Mesendoderm (in vitro differentiated cells): ENCODE measurements at places on chromosomes 2 and 18.

- peak; percentile 96 for DNase-seq
Observed at GRCh38 chr18:43277164-43277600, at the start of gene SYT4. SYT4 (minus strand) TSS chr18:43277490; CDS start chr18:43277281, 209 bp downstream.

GRCh38 chr2:148021059-148021861 is at the start of gene MBD5:
MBD5 (plus strand) TSS chr2:148021091.
- peak; percentile 84 for DNase-seq

DNA sequence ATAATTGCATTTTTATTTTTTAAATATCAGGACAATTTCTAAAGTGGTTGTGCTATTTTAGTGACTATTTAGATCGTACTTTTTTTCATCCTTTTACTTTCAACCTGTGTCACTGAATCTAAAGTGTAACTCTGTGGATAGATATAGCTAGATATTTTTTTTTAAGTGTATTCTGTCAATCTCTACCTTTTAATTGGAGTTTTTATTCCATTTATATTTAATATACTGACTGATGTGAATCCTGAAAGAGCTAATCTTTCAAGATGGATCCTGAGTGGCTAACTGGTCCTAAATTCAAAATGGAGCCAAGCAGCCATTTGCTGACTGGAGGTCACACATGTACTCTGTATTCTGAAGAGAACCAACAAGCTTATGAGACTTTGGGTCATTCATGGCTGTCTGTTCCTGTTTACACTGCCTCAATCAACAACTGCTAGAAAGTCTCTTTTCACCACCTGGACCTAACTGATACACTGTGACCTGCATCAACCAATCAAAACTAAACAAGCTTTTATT is 4.6 kb upstream of the PSMD14 start:
- DNase-seq: no peak

DNA sequence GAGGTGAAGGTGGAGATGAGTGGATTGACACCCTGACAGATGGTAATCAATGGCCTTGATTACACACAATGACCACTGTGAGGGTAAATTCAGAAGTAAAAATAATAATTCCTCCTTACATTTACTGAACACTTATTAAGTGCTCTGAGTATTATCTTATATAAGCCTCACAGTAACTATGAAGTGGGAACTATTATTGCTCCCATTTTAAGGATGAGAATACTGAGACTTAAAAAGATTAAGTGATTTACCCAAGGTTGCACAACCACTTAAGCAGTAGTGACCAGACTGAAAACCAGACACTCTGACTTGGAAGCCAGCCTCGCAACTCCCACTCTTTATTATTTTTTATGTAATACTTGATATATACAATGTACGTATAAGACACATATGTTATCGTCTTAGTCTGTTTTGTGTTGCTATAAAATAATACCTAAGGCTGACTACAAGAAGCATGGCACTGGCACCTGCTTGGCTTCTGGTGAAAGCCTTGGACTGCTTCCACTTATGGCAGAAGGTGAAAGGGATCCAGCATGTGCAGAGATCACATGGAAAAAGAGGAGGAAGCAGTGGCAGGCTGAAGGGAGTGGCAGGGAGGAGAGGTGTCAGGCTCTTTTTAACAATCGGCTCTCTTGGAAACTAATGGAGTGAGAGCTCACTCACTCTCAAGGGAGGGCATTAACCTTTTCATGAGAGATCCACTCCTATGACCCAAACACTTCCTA is 41.5 kb upstream of the C1D start:
- DNase-seq: no peak

DNA sequence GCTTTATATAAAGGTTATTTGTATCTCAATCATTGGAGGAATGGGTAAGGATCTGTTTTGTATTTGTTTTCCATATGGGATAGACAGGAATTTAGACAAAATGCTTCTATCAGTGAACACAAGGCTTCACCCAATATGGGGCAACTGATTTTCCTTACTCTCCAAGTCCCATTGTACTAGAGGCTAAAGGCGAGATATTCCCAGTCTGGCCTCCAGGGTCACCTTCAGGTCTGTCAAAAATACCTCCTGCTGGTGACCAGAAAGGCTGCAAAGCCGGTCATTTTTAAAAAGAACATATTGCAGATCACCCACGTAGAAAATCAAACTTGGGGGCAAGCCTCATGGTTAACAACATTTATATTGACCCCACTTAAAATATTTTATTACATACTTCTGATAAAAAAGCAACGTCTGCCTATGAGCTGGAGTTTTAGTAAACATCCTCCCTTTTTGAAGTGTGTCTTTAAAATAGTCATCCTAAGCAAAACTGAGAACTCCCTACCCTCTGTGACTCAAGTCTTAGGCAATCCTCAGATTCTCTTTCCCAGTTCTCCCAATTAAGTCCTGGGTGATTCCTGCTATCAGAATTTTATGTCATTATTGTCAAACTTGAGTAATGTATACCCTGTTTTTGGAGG is 276.6 kb downstream of the MREG start:
- peak; percentile 86 for DNase-seq

- DNase-seq: no peak
Observed at GRCh38 chr18:51196118-51196810, 1.2 kb downstream of the MEX3C start.

DNA sequence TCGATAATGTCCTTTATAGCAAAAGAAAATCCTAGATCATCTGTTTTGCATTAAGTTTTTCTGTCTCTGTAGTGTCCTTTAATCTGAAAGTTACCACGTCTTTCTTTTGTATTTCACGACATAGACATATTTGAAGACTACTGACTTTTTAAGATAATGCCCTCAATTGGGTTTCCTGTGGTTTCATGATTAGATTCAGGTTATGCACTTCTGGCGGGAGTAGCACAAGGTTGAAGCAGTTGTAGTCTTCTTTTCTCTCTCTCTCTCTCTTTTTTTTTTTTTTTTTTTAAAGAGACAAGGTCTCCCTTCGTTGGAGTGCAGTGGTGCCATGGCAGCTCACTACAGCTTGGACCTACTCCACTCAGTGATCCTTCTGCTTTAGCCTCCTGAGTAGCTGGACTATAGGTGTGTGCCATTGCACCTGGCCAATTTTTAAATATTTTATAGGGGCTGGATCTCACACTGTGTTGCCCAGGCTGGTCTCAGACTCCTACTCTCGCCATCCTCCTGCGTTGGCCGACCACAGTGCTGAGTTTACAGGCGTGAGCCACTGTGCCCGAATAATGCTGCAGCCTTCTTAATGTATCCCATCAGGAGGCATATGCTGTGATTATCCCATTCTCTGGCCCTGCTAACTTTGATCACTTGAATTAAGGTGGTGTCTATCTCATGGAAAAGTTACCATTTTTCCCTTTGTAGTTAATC is 3.9 kb downstream of the INPP4A start:
- DNase-seq: no peak

DNA sequence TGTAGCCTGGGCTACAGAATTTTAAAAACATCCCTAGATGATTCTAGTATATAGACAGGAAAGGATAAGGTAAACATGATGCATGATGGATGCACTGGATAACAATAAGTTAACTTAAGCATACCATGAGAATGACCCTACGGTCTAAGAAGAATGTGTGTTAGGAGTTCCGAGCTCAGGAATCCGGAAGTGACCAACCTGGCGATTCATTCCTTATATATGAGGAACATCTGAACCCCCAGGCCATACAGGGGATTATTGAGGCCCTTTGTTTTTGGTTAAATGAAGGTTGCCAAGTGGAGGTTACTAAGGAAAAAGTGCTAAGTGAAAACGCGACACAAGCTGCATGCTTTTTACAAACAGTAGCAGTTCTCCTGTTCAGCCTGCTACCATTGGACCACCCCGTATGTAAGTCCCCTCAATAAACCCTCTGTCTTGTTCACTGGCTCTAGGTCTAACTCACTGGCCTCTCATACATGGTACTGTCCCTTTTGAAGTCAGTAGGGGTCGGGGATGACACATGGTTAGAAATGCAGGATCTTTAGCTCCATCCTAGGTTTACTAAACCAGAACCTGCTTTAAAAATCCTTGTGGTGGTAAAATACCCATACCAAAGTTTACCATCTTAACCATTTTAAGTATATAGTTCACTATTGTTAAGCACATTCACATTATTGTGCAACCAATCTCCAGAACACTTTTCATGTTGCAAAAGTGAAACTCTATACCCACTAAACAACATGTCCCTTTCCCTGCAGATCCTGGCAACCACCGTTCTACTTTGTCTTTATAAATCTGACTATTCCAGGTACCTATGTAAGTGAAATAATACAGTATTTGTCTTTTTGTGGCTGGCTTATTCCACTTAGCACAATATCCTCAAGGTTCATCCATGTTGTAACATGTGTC is 111.0 kb upstream of the MAP4K3 start:
- DNase-seq: peak; percentile 61

DNA sequence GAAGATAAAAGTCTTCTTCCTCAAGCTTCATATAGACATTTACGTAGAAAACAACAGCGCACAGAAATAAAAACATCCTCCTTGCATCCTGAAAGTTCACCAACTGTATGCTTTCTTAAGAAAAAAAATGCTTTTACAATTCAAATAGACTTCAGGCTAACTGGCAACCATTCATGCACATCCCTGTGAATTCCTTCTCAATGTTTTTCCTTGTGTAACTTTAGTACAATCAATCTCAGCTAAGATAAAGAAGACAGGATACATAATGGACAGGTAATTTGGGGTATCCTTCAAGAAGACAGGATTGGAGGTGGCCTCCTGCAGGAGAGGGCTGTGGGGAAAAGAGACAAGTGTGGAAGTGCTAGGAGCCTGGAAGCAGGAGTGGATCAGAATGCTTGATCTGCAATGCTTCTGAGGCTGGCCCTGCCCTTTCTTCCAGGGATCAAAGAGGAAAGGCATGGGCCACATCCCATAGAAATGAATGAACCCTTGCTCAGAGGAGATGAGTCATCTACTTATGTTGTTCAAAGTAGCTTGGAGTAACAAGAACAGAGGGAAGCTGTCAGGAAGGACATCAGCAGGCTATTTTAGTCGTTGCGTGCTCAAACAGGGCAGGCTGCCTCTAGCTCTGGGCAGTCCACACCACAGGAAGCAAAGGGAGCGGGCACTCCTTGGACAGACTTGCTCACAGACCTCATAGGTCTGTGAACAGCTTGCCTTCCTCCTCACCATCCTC is 126.6 kb downstream of the TMEM131 start:
- DNase-seq: peak; percentile 90
